Sciatic nerve (tissue), 2 donors: ENCODE measurements at places on chromosomes 12 and 14. TPM values are rescaled to one million over a fixed set of nuclear protein-coding genes. Genes with fewer than 3 reads are reported as not detected.

GRCh38 chr12:3172124-3173007 lies 95.2 kb downstream of the TSPAN9 start:
- DNase-seq = no peak

- no peak for DNase-seq
These were observed 493.6 kb downstream of the PCNX1 start for GRCh38 chr14:71400871-71401321.

DNA sequence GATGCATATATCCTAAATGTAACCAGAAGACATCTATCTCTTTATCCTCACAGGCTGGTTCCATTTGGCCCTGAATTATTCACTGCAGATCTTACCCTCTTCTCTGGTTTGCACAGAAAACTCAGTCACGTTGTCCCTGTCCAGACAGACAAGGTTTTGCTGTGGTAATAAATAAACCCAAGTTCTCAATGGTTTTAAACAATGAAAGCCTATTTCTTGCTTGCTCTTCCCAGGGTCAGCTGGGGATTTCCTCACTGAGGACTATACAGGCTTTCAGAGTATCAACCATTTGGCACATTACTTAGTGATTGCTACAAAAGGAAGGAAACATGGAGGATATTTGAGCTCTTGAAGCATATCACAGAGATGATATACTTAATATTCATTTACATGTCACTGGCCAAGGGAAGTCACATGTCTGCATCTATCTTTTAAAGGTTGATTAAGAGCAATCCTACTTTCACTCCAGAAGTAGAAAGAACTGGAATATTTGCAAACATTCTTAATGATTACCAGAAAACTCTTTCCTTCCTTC lies 24.4 kb upstream of the E2F7 start:
- DNase-seq = no peak

DNA sequence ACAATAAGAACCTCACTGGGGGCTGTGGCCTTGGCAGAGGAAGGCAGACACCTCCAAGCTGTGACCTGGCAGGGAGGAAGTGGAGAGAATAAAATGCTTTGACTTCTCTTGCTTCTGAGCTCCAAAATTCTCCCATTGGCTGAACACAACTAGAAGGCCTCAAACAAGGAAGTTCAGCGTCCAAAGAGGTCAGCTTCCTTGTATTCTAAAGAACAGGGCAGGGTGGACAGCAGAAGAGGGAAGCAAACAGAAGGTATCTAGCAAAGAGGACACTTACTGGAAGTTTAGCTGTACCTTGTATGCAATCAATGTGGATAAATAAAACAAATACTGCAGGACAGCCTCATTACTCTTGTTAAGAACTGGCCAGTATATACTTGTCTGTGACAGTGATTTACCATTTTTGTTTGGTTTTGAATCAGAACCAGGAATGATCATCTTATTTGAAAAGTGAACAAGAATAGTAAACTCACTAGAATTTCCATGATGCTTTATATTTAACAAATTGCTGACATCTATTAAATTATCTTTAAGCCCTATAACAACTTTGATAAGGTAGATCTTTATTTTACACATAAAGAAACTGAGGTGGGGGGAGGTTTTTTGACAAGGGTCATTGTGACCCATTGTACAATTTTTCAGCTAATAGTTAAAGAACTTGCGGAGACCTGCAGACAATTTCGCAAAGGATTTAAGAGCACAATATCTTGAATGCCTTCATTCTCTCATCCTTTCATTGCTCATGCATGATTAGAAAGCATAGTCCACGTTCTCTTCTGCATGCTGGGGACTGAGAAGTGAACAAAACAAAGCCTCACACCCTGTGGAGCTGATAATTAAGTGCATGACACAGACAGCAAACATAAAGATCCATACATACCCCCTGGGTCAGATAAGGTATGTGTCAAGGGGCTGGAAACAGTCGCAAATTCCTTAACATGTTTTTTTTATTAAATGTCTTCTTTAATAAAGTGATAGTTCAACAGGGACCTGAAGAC lies 1448.0 kb downstream of the AACS start:
- DNase-seq = no peak

DNA sequence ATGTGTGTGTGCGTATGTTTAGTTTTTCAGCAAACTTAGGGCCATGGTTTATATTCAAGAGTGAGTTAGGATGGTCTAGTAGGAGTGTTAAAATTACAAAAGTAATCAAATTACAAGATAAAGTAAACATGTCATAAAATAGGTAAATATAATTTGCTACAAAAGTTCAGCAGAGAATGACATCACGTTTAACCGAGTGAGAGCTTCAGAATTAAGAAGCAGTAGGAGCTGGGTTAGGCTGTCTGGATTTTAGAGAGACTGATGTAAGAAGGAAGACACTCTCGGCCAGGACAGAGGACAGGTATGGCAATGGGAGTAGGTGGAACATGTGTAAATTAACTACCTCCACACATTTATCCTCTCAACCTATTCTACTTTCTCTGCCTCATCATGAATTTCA lies 11.6 kb upstream of the MGST1 start:
- DNase-seq = no peak

- DNase-seq = no peak
These were observed 1.8 kb downstream of the RASSF9 start for GRCh38 chr12:85834378-85834777.

Gene TSPAN11
- 29.7 TPM for total RNA-seq

Gene KRT78
- total RNA-seq = not detected

Gene KIF26A
- 10.4 TPM for total RNA-seq

Gene GTF2H3
- total RNA-seq = 20.4 TPM

Gene TTC9
- total RNA-seq = 11.1 TPM
